ENCODE measurements at places on chromosomes 7 and 10. TPM values are rescaled to one million over a fixed set of nuclear protein-coding genes. Genes with fewer than 3 reads are reported as not detected.

Gene PTPRE
- total RNA-seq, result 15.8 TPM

Gene BLNK
- total RNA-seq, result not detected

Gene GIMAP6
- not detected for total RNA-seq

Gene CLDN4
- total RNA-seq, result 13.7 TPM

- no peak overlapping the region for H3K4me3 ChIP-seq
- H3K27ac ChIP-seq, result no peak overlapping the region
Measured at GRCh38 chr10:72862957-72863356, 30.6 kb upstream of the OIT3 start.

DNA sequence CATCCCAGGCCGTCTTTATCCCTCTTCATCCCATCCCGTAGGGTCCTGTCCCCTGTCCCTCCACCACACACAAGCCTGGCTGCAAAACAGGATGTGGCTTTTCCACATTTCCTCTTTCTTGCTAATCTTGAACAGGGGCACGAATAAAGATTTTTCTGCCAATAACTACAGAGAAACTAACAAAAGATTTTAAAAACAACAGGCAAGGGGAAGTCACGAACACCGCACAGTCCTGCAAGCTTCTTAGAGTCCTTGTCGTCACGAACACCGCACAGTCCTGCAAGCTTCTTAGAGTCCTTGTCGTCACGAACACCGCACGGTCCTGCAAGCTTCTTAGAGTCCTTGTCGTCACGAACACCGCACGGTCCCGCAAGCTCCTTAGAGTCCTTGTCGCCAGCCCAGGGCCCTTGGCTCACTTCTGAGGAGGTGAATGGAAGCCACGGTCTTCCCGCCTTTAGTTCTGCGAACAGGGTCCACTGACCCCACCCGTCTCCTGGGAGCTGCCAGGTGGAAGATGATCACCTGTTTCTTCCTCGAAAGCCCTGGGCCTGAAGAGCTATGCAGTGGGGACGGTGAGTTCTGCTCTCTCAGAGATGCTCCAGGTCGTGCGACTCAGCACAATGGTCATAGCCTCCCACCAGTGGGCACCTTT is 10.3 kb upstream of the INSIG1 start:
- H3K4me3 ChIP-seq, result no peak overlapping the region
- H3K27me3 ChIP-seq, result peaks cover 5% of the 10 kb centered on the region
- no peak for DNase-seq
- no peak overlapping the region for H3K27ac ChIP-seq
- peaks cover 9% of the 10 kb centered on the region for H3K4me1 ChIP-seq

- no peaks in the 10 kb centered on the region for H3K27me3 ChIP-seq
- DNase-seq, result no peak
- H3K4me1 ChIP-seq, result no peaks in the 10 kb centered on the region
- H3K27ac ChIP-seq, result no peak overlapping the region
- no peak overlapping the region for H3K4me3 ChIP-seq
- H3K36me3 ChIP-seq, result no peaks in the 10 kb centered on the region
Measured at GRCh38 chr10:81008726-81009125, 471.0 kb downstream of the SH2D4B start.

- no peak overlapping the region for H3K27ac ChIP-seq
- DNase-seq, result no peak
- peaks cover 2% of the 10 kb centered on the region for H3K27me3 ChIP-seq
- H3K4me1 ChIP-seq, result no peaks in the 10 kb centered on the region
Measured at GRCh38 chr10:12432402-12433189, 83.2 kb downstream of the CAMK1D start.

- H3K27ac ChIP-seq, result no peak overlapping the region
- no peak overlapping the region for H3K4me3 ChIP-seq
- no peak for DNase-seq
- H3K36me3 ChIP-seq, result no peaks in the 10 kb centered on the region
Measured at GRCh38 chr10:11057448-11057847, 39.8 kb downstream of the CELF2 start.

- DNase-seq, result no peak
- H3K4me3 ChIP-seq, result no peak overlapping the region
- H3K27ac ChIP-seq, result no peak overlapping the region
- H3K36me3 ChIP-seq, result no peaks in the 10 kb centered on the region
Measured at GRCh38 chr10:81108516-81109199, 571.0 kb downstream of the SH2D4B start.

DNA sequence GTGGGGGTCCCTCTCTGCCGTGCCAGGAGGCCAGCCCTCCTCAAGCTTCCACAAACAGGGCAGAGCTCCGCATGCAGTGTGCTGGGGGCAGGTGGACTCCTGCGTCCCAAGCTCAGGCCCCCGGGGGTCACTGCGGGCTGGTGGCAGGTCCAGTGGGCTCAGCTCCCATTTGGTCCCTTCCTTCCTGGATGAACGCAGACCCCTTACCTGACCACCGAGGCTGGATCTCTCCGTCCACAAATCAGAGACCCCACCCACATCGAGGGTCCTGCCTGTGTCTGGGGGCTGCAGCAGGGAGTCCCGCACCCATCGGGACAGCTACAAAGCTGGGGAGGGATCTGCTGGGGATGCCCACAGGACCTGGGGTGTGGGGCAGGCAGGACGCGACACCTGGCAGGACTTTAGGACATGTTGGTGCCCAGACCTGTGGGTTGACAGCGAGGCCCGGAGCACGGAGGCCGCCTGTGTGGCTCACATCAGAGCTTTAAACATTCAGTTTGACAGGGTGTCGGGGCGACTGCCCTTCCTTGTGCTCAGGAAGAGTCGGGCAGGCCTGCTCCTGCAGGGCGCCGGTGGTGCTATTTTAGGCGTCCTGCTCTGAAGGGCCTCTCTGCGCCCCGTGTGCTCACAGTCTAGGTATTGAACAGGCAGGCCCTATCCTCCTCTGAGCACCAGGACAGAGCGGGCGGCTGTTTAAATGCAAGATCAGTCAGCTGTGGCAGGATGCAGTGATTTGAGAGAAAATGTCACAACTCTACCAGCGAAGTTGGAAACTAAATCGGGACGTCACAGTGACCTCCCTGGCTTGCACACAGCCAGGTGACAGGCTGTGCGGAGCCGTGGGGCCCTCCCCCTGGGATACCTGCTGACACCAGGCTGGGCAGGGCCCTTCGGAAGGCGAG is 15.9 kb upstream of the CFAP46 start:
- peaks cover 12% of the 10 kb centered on the region for H3K4me1 ChIP-seq
- H3K27ac ChIP-seq, result no peak overlapping the region
- H3K4me3 ChIP-seq, result no peak overlapping the region
- no peak for DNase-seq
- peaks cover 5% of the 10 kb centered on the region for H3K27me3 ChIP-seq

GRCh38 chr10:123911866-123912265 is 20.3 kb upstream of the CPXM2 start:
- no peak overlapping the region for H3K27ac ChIP-seq
- no peak overlapping the region for H3K4me3 ChIP-seq
- no peaks in the 10 kb centered on the region for H3K27me3 ChIP-seq

DNA sequence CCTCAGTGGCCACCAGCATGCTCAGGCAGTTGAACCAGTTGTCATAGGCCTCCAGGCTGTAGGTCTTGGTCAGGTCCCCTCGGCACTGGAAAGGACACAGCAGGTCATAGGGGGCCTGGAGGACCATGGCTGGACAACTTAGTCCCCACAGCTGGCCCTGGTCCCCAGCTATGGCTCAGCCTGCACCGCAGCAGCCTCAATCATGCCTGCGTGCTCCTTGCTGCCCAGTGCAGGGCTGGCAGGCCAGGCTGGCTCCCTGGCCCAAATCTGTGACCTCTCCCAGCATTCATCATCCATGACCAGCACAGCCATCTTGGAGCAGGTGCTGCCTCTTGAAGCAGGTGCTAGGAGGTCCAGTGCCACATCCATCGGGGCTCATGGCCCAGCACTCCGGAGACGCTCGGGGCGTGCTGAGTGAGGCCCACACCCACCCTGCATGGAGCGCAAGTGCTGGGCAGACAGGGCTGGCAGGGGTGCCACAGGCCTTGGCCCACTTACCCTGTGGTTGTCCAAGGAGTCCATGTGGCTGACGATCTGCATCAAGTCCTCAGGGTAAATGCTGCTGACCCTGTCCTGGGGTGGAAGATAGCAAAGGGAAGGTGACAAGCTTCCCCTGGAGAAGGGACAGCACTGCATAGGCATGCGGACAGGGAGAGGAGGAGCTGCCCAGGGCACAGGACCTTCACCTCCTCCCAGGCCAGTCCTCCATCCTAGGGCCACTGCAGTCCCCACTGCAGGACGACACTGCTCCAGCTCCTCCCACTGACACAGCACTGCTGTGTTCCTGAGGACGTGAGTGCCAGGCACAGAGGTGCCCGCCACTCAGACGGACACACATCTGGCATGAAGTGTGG is 61.7 kb downstream of the CSGALNACT2 start:
- H3K27ac ChIP-seq, result no peak overlapping the region
- H3K27me3 ChIP-seq, result no peaks in the 10 kb centered on the region
- peaks cover 4% of the 10 kb centered on the region for H3K4me1 ChIP-seq

DNA sequence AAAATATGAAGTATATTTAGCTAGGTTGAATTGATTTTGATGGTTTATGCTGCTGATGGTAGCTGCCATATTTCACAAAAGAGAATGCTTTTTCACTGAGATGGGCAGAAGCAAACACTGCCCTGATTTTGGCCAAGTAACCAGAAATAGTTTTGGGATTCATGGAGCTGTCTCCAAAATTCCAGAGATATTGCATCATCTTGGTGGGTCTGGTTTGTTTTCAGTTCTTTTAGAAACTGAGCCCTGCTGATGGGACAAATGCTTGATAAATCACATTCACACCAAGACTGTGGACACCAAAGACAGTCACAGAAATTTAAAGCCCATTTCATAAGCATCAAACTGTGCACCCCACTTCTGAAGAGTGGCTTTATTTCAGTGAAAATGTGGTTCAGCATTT is 140.5 kb downstream of the BICC1 start:
- peaks cover 30% of the 10 kb centered on the region for H3K4me1 ChIP-seq
- H3K4me3 ChIP-seq, result no peak overlapping the region
- H3K27ac ChIP-seq, result peak overlapping the region; percentile 11
- no peaks in the 10 kb centered on the region for H3K36me3 ChIP-seq
- DNase-seq, result peak; percentile 74
- H3K27me3 ChIP-seq, result no peaks in the 10 kb centered on the region

Measured in astrocyte (in vitro differentiated cells and primary cell).